ENCODE measurements at places on chromosomes 1 and 21.

DNA sequence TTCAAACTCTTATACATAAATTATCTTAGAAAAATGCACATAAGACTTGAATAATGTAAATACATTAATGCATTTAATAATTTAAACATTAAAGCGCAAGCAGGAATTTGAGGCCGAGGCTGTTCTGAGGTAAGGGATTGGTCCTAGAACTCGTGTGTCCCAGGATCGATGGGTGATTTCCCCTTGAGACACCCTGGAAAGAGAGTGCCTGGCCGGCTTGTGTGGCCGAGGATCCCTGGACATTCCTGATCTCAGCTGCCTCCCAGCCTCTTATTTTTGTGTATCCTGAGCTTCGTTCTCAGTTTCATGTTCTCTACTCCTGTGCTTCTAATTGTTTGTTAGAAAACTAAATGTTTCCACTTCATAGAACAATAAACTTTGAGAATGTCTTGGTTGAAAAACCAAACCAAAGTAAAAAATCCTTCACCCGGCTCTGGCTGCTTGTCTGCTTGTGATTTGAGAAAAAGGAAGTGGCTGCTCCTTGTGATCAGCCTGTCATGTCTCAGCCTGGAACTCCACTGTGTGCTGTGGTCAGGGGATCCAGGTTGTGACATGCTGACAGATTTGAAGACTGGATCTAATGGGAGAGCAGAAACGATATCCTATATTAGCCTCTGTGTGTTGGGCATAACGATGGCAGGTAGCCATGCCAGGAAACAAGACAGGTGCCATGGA is 40.7 kb downstream of the PEX14 start:
- DNase-seq, result no peak

DNA sequence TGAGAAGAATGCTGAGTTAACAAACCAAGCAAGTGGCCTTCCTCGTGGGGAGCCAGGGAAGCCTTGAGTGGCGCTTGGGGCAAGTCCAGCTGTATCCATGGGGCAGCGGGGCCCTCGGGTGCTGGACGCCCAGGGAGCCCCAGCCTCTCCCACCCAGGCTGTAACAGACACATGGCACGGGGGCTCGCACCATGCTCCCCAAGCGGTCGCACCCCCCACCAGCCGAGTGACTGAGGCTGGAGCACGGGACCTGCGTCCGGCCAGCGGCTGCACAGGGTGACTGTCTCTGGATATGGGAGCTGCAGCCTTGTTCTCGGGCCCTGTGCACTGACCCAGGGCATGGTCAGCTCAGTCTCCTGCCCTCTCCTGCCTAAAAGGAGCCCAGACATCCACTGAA is 53.9 kb upstream of the ACTRT2 start:
- DNase-seq, result no peak

GRCh38 chr1:34924759-34925555 is 4.5 kb downstream of the DLGAP3 start:
- peak; percentile 32 for DNase-seq

- no peak for DNase-seq
These were observed 44.4 kb downstream of the PTPN14 start for GRCh38 chr1:214506972-214507431.

DNA sequence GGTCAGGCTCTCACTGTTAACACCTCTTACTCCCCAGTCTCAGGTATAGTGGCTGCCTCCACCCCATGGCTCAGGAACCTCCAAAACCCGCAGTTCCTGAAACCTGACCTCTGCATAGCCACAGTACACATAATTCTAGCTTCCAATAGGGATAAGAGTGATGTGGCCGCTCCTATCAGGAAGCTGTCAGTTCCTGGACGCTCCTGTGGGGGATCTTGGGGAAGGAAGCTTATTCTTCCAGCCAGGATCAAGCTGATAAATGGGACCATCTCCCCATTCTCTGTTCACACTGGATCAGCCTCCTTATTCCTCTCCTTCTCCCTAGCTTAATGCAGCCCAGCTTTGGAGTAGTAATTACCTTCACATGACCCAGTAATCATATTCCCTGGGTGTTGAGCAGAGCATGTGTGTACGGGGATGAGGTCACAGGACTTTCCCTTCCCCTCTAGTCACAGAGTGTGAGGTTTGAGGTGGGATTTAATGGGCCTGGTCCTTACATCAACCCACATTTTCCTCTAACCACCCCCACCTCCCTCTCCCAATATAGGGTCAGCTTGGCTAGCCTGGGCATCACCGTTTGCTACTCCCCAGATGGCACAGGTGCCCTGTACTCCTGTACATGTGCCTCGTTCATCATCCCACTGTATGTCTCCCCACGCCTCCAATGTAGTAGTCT is 7.0 kb upstream of the POU3F1 start:
- no peak for DNase-seq

DNA sequence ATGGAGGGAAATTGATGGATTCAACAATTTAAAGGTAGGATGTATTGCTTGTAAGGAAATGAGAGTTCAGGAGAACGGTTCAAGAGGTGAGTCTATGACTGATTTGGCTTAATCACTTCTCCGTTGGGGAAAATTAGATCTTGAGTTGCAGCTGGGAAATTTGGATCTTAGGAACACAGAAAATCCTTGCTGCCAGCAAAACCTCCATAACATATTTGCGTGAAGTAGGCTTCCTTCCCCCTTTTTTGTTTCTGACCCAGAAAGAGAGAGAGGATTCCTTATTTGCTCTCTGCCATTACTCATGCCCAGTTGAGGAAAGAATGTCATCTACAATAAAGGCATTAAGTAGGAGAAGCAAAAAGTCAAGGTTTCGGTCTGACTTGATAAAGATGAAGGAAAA is 73.5 kb upstream of the PDC start:
- DNase-seq, result no peak

GRCh38 chr1:235597867-235598553 is 51.6 kb downstream of the GNG4 start:
- DNase-seq, result no peak

DNA sequence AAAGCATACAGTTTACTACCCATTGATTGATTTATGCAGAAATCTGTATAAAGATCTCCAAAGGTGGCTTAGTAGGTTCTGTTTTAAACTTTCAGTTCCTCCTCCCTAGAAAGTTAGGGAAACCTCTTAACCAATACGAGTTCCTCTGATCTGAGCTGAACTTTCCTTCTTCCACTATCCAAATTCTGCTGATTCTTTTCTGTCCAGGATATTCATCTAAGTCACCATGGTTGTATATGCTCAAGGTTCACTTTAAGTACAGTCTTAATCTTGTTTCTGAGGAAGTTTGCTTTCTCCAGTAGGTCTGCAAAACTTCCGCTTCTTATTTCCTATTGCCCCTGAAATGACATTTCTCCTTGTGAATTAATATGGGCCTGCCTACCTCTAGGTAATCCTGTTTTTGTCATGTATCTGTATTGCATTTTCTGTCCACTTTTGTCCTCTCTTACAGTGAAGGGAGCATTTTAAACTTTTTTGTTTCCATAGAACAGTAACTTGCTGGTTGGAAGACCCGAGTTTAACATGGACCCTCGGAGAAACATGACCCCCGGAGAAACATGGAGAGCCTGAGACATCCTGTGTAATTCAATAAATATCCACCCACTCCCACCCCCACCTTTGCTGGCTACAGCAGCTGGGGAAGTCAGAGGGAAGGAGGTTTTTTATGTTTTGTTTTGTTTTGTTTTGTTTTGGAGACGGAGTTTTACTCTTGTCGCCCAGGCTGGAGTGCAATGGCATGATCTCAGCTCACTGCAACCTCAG is 16.7 kb upstream of the TUT4 start:
- DNase-seq, result peak; percentile 22

DNA sequence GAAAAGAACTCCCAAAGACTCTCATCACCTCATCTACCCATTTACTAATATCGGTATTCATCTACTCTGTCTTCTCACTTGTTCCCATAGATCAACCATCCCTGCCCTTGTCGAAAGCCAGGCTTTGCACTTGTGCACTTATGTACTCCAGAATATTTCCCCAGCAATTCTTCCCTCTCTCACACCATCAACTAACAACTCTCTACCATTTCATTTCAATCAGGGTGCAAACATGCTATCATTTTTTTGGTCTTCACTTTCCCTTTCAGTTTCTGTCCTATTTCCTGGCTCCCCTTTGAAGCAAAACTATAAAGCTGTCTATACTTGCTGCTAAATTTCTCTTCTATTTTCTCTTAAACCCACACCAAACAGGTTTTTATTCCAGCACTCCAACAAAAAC is 6.7 kb downstream of the C1orf105 start:
- DNase-seq, result no peak

DNA sequence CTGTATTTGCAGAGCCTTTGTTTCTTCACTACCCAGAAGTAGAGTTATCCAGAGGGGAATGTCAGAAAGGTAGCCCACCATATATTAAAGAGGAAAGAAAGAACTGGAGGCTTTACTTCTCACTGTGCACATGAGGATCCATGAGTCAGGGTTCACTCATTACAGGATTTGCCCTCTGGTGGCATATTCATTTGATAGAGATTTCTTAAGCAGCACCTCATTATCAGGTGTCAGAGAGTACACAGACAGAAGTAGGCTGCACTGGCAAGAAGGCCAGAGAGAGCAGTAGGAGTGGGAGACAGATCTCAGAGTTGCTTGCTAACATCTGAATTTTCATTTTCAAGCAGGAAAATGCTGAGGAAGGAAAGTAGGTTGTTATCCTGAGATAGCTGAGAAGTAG is 123.8 kb downstream of the PIK3R3 start:
- no peak for DNase-seq

GRCh38 chr1:156103521-156103947 is 11.0 kb upstream of the LMNA start:
- DNase-seq, result no peak

GRCh38 chr1:192771341-192771740 is 37.5 kb upstream of the RGS2 start:
- no peak for DNase-seq

GRCh38 chr1:221087919-221088318 is 208.7 kb downstream of the HLX start:
- DNase-seq, result no peak

GRCh38 chr1:161225178-161225533 is 704 bp upstream of the TOMM40L start:
- DNase-seq, result peak; percentile 13

DNA sequence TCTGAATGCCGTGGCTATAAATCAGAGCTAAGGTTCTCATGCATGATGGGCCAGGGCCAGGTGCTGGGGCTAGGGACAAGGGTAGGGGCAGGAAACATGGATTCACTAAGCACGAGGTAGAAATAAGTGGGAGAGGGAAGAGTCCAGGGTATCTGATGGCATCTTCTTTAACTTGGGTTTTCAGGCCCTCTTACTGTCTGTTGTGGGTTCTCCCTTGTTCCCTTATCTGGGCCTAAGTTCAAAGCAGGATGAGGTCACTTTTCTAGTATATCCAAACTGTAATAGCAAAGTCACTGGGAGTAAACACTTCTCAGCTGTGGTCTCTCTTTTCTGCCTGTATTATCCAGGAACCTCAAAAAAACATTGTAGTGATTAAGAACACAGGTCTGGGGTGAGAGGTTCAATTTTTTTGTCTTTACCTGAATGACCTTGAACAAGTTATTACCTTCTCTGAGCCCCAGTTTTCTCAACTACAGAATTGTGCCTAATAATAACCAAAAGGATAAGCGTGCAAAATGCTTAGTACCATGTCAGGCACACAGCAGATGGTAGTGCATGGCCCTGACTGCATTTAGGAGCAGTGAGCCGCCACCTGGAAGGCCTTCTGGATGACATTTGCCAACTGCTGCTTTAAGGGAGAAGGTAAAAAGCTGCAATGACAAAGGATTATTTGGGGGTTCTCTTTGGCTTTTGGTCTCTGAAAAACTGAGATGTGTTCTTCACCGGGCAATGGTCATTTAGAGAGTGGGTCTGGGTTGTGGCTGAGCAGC is 53.6 kb upstream of the A3GALT2 start:
- DNase-seq, result no peak

DNA sequence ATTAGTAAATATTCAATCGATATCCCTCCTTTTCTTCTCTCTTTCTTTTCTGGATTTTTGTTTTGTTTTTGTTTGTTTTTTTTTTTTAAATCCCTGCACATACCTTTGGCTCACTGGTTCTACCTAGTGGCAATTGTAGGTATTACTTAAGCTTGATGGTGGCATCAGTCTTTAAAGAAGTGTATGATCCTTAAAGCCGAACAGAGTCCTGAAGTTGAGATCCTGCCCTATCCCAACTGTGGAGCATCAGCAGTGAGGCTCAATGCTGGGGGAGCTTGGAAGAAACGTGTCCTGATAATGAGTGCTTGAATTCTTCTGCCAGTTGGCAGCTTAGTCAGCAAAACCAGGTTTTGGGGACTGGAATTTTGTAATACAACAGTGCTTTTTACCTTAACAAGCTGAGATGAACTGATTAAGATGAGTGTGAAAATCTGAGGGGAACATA is 60.8 kb downstream of the FASLG start:
- DNase-seq, result no peak

- no peak for DNase-seq
These were observed 1.3 kb downstream of the CLSTN1 start for GRCh38 chr1:9822490-9822889.

- DNase-seq, result no peak
These were observed 48.9 kb downstream of the SLC66A1 start for GRCh38 chr1:19360843-19361610.

DNA sequence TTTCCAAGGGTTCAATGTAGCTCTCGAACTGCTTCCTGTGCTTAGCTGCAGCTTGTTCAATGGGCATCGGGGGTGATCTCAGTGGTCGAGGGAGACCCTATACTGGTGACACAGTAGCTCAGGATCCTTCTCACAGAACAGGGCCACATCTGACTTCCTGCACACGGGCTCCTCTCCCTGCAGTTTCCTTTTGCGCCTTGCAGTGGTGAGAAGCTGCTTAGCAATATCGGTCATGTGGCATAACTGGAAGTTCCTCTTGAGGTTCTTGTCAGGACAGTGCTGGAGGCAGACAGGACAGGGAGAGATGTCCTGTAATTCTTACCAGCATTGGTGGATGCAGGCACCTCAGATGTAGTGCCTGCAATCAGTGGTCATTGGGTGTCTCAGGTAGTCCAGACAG is 140.5 kb upstream of the MAP1LC3C start:
- DNase-seq, result no peak

GRCh38 chr1:59046730-59047157 is 250.2 kb upstream of the FGGY start:
- peak; percentile 51 for DNase-seq

DNA sequence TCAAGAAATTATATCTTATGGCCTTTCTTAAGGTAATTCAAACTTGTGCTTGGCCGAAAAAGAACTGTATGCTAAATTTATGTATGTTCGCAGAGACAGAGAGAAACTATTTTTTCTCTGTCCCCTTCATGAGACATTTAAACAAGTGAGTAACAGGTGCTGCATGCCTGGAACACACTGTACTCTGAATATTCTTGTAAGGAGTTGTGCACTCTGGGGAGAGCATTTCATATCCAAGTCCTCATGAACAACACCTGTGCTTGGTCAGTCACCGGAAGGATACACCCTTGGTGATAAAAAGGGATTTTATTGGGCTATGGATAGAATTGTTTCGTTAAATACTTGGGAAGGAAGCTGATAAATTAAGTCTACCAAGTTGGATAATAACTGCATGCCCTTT is 220.8 kb upstream of the NRIP1 start:
- DNase-seq, result no peak

DNA sequence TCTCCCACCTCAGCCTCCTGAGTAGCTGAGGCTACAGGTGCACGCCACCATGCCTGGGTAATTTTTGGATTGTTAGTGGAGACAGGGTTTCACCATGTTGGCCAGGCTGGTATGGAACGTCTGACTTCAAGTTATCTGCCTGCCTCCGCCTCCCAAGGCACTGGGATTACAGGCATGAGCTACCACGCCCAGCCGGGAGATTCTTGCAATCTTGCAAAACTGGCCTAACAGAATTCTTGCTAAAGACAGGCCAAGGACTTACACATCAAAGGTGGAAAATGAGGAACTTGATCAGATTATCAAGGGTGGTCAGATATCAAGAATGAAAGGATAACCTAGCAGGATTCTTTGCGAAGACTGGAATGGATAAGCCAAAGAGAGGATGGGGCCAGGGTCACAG is 98.3 kb upstream of the TIAM1 start:
- DNase-seq, result no peak

All from naive B cell (primary cell).